ENCODE measurements at places on chromosomes 2 and 18.

GRCh38 chr2:231455222-231455621 lies 9.1 kb downstream of the NCL start:
- no peak for DNase-seq

DNA sequence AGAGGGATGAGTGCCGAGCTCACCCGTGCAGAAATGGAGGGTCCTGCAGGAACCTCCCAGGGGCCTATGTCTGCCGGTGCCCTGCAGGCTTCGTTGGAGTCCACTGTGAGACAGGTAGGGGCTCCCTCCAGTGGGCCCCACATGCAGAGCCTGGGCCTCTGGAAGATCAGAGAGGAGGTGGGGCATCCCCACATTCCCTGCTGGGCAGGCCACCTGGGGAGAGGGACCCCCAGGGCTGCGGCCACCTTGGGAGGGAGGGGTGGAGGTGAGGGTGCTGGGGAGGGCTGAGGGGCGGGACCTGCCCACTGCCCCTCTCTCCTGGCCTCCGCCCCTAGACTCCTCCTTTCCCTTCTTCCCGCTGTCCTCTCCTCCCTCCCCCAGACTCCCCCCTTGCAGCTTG lies 38.5 kb downstream of the MTERF4 start:
- DNase-seq = no peak

DNA sequence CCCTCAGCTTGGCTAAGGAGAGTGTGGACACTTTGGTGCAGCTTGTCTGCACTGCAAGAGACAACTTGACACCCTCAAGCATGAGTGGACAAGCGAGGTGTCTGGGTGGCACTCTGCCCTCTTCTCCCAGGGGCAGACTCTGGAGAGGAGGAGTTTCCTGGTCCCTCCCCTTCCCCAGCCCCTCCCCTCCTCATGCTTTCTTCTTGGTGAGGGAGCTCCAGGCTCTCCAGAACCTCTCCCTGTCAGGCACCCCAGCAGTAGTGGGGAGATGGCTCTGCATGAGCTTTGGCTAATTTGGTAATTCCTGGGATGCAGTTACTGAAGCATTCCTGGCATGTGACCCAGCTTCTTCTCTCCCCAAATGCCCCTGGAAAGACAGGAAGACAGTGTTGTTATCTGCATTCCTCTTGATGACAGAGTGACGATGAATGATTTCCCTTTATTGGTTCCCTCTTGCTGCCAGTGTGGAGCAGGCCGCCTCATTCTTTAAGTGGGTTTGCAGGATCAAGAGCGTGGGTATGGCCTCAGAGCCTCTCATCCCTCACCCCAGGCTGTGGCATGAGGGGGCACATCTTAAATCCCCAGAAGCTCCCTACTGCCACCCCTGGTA lies 89.2 kb downstream of the STPG4 start:
- no peak for DNase-seq

- DNase-seq = no peak
Measured at GRCh38 chr2:177908182-177908581, 164.4 kb downstream of the PDE11A start.

GRCh38 chr2:134379293-134379692 lies 125.4 kb downstream of the MGAT5 start:
- no peak for DNase-seq

GRCh38 chr2:38233231-38233983 lies 143.7 kb downstream of the ATL2 start:
- no peak for DNase-seq

DNA sequence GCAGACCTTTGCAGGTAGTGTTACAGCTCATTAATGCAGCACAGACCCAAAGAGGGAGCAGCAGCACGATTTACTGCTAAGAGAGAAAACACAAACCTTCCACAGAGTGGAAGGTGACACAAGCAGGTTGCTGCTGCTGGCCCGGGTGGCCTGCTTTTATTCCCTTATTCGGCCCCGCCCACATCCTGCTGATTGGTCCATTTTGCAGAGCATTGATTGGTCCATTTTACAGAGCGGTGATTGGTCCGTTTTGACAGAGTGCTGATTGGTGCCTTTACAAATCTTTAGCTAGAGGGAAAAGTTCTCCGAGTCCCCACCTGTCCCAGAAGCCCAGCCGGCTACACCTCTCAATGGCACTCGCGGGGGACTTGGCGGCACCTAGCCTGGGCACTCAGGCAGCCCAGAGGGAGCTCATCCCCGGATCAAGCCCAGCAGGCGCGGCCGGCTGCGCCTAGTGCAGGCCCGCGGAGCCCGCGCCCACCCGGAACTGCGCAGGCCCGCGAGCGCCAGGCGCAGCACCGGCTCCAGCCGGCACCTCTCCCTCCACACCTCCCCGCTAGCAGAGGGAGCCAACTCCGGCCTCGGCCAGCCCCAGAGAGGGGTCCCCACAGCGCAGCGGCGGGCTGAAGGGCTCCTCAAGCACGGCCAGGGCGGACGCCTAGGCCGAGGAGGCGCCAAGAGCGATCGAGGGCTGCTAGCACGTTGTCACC lies 825.6 kb upstream of the HS6ST1 start:
- DNase-seq = no peak

- DNase-seq = no peak
Measured at GRCh38 chr2:236852977-236853374, 232.7 kb upstream of the COPS8 start.

- DNase-seq = peak; percentile 70
Measured at GRCh38 chr2:66495788-66496640, 61.1 kb downstream of the MEIS1 start.

GRCh38 chr2:85649201-85650190 lies 18.5 kb downstream of the SFTPB start:
- DNase-seq = no peak

DNA sequence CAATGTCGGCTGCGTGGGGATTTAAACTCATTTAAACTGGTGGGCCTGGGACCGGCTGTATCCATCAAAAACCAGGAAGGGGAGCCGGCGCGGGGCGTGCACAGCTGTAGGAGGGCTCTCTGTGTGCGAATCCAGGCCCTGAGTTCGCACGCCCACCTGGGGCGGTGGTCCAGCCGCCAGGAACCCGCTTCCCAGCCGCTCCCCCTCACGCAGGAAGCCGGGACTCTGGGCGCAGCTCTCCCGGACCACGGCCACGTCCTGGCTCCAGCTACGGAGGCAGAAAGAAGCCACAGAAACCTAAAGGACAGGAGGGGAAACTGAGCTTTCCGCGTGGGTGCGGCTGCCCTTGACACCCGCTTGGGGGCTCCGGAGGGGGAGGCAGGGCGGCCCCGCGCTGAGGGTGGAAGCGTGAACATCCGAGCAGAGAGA lies 80.6 kb downstream of the GFPT1 start:
- DNase-seq = no peak

All from NCI-H446 treated with DMSO at 0.1 percent for 48 hours (cell line).